ENCODE measurements at places on chromosomes 3 and 15.

GRCh38 chr3:30934208-30934550 is 39.7 kb upstream of the GADL1 start:
- no peak overlapping the region for H3K4me3 ChIP-seq
- H3K27ac ChIP-seq = no peak overlapping the region
- no peaks in the 10 kb centered on the region for H3K36me3 ChIP-seq
- peaks cover 4% of the 10 kb centered on the region for H3K4me1 ChIP-seq

GRCh38 chr3:122358703-122359032 is 24.4 kb downstream of the MIX23 start:
- no peak overlapping the region for H3K4me3 ChIP-seq
- no peaks in the 10 kb centered on the region for H3K27me3 ChIP-seq
- H3K4me1 ChIP-seq = no peaks in the 10 kb centered on the region
- H3K27ac ChIP-seq = no peak overlapping the region

DNA sequence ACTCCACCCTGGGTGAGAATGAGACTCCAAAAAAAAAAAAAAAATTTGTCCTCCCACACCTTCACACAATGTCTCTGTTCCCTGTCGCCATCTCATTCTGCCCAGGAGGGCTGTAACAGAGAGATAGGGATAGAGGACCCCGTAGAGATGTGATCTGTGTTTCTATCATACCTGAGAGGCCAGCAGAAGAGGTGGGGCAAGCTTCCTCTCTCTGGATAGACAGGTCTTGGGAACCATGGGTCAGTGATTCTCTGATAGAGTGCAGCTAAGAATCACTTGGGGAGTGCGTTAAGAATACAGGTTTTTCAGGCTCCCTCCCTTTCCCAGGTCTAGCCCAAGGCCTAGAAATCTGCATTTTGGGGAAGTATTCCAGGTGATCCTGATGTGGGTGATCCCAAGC is 8.3 kb downstream of the CA12 start:
- no peak overlapping the region for H3K27ac ChIP-seq
- DNase-seq = no peak
- peaks cover 12% of the 10 kb centered on the region for H3K4me1 ChIP-seq
- no peaks in the 10 kb centered on the region for H3K36me3 ChIP-seq
- H3K27me3 ChIP-seq = peaks cover under 1% of the 10 kb centered on the region
- H3K4me3 ChIP-seq = no peak overlapping the region

DNA sequence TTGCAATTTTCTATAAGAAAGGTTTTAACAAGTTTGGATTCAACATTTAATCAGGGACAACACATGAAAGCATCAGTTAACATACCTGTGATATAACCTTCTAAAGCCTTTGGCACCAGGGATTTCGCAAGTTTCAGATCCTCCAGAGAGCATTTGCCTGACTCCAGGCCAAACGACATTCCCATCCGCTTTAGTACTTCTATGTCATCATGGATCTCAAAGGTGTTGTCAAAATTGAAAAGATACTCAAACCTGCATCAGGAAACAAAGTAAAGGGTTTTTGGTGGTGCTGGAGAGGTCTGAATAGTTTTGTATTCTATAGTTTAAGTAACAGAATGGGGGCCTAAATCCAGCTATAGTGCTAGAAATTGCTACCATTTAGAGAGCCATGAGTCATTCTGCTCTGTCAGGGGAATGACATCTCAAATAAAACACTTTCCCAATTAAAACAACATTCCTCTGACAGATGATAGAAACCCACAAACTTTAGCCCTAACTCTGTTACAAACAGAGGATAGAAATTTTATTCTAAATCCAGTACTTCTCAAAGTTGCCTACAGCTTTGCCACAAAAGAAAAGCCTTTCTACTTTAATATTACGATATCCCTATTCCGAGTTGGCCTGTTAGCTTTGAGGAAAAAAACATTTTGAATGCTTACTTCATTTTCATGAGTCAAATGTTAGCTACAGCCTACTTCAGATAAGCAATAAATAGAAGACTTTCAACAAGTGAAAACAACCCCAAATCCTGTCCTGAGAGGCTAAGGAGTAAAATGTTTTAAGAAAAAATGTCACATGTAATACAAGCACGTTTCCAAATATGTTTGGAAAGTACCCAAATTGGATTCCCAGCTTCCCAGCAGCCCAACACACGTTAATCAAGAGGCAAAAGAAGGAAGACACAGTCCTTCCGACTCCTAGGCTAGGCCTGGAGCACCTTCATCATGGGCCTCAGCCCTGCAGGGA is 83.4 kb downstream of the ATP1B3 start:
- no peak for DNase-seq
- no peak overlapping the region for H3K27ac ChIP-seq
- no peak overlapping the region for H3K4me3 ChIP-seq

DNA sequence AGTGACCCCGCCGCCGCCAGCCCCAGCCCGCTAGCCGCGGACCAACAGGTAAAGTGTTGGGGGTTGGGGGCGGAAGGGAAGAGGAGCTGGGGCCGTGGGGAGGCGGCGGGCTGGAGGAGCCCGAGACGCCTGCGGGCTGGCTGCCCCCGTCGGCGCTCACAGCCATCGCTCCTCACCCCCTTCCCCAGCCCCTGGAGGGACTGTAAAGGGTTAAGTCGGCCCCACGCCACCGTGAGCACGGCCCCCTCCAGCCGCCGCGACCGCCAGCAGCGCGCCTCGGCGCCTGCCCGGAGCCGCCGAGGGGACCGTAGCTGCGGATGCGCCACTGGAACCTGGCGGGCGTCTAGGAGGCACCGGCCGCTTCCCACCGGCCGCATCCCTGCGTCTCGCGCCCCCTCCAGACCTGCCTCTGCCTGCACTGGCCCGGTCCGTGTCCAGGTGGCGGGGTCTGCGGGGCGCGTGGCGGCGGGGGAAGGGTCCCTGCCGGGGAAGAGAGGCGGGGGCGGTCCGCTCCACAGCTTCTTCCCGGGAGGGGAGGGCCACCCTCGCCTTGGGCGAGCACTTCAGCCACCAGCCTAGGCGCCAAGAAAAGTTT is 522 bp downstream of the MED12L start:
- peak overlapping the region; percentile 61 for H3K4me3 ChIP-seq
- no peaks in the 10 kb centered on the region for H3K36me3 ChIP-seq
- H3K4me1 ChIP-seq = peaks cover 10% of the 10 kb centered on the region
- no peak overlapping the region for H3K27ac ChIP-seq
- peak; percentile 66 for DNase-seq
- peaks cover 43% of the 10 kb centered on the region for H3K27me3 ChIP-seq

- H3K36me3 ChIP-seq = no peaks in the 10 kb centered on the region
- no peak overlapping the region for H3K4me3 ChIP-seq
- peaks cover 9% of the 10 kb centered on the region for H3K27me3 ChIP-seq
- H3K27ac ChIP-seq = no peak overlapping the region
- no peaks in the 10 kb centered on the region for H3K4me1 ChIP-seq
- DNase-seq = no peak
These were observed 33.6 kb upstream of the BNC1 start for GRCh38 chr15:83318036-83318435.

DNA sequence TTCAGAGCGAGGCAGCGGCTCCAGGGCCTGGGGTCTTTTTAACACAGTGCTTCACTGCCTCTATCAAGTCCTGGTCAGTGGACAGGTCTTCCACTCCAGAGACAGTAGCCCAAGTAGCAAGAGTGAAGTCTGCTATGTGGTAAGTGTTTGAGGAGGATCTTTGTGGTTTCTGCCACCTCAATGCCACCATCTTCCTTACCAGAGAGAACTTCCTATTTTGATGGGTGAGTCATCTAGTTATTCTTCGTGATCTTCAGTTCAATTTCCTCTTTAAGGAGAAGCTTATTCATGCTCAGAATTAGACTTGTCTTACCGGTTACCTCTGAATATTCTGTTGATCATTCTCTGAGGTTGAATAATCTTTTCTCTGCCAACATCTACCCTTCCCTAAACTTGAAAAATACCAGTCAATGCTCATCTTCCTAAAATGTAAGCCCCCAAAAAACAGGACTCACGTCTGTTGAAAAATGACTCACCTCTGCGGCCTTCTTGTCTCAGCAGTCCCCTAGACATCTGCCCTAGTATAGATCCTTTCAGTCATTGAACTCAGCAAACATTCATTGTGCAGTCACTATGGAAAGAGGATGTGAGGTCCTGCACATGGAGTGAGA is 32.2 kb upstream of the BCL6 start:
- peak overlapping the region; percentile 55 for H3K27ac ChIP-seq
- no peak overlapping the region for H3K4me3 ChIP-seq

- H3K27ac ChIP-seq = no peak overlapping the region
- no peaks in the 10 kb centered on the region for H3K36me3 ChIP-seq
- H3K4me3 ChIP-seq = no peak overlapping the region
- no peaks in the 10 kb centered on the region for H3K4me1 ChIP-seq
These were observed 66.4 kb upstream of the KBTBD8 start for GRCh38 chr3:66931699-66932098.

- H3K27me3 ChIP-seq = no peaks in the 10 kb centered on the region
- H3K4me1 ChIP-seq = no peaks in the 10 kb centered on the region
- no peaks in the 10 kb centered on the region for H3K36me3 ChIP-seq
These were observed 47.2 kb downstream of the SLITRK3 start for GRCh38 chr3:165148876-165149441.

- DNase-seq = no peak
- peaks cover 97% of the 10 kb centered on the region for H3K27me3 ChIP-seq
- H3K27ac ChIP-seq = no peak overlapping the region
- H3K36me3 ChIP-seq = no peaks in the 10 kb centered on the region
- no peak overlapping the region for H3K4me3 ChIP-seq
- peaks cover 27% of the 10 kb centered on the region for H3K4me1 ChIP-seq
These were observed 72.5 kb upstream of the POLG start for GRCh38 chr15:89406940-89407607.

- no peaks in the 10 kb centered on the region for H3K27me3 ChIP-seq
- H3K4me1 ChIP-seq = no peaks in the 10 kb centered on the region
- H3K27ac ChIP-seq = no peak overlapping the region
- no peak for DNase-seq
- H3K4me3 ChIP-seq = no peak overlapping the region
These were observed 127.5 kb upstream of the CD96 start for GRCh38 chr3:111414531-111414930.

GRCh38 chr15:77417602-77418001 is 2.3 kb downstream of the PEAK1 start:
- no peak for DNase-seq
- H3K27ac ChIP-seq = no peak overlapping the region
- peaks cover 54% of the 10 kb centered on the region for H3K4me1 ChIP-seq
- no peaks in the 10 kb centered on the region for H3K27me3 ChIP-seq

GRCh38 chr3:158452334-158452733 is 118.7 kb upstream of the MLF1 start:
- H3K36me3 ChIP-seq = no peaks in the 10 kb centered on the region
- H3K4me1 ChIP-seq = no peaks in the 10 kb centered on the region
- H3K27ac ChIP-seq = no peak overlapping the region

GRCh38 chr3:112734736-112735350 is 93.9 kb upstream of the CCDC80 start:
- no peaks in the 10 kb centered on the region for H3K4me1 ChIP-seq
- no peak for DNase-seq
- no peak overlapping the region for H3K27ac ChIP-seq
- no peaks in the 10 kb centered on the region for H3K36me3 ChIP-seq

DNA sequence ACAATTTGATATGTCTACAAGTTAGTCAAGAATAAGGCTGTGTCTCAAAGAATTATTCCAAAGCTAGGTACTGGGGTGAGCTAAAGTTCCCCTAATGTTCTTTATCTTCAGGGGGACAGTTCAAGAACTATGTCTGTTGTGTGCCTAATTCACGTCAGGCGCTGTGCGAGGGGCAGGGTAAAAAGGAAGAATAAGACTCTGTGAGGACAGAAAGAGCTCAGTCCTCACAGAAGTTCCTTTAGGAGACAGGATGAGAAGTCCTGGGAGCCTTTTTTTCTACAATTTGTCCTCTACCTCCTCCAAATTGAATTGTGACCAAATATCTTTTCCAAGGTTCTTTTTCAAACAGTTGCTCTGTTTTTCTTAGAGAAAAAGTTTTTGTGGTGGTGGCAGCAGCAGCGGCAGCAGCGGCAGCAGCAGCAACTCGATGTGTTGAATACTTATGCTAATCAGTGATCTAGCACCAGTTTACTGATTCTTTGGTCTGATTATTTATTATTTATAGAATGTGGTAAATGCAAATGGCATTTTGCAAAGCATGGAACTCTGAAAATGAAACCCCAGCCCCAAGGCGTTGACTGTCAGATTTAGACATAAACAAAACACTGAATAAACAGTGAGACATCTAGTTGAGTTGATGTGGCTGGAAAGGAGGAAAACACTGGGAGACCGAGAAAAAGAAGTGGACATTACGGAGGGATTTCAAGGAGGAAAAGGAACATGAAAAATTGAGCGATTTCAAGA is 88.6 kb downstream of the GTPBP8 start:
- no peaks in the 10 kb centered on the region for H3K27me3 ChIP-seq
- H3K4me3 ChIP-seq = no peak overlapping the region
- DNase-seq = no peak
- H3K27ac ChIP-seq = no peak overlapping the region

DNA sequence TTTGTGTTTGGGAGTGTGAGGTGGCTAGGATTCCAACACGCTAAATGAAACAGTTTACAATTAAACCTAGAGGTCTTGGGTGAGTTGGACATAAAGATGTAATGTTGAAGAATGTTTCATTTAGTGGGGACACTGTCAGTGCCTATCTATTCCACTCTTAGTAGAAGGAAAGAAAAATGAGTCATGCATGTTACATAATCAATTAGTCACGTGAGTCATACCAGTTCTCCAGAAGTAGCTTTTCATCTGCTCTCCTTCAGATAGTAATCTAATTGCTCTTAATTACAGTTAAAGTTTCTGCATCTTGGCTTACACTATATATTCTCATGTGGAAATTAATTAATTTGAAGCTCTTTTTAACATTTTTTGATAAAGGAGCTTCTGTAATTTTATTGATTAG is 115.7 kb upstream of the P2RY1 start:
- no peaks in the 10 kb centered on the region for H3K4me1 ChIP-seq
- no peak overlapping the region for H3K27ac ChIP-seq

- no peaks in the 10 kb centered on the region for H3K4me1 ChIP-seq
- peak; percentile 81 for DNase-seq
- no peaks in the 10 kb centered on the region for H3K36me3 ChIP-seq
- H3K4me3 ChIP-seq = no peak overlapping the region
- no peaks in the 10 kb centered on the region for H3K27me3 ChIP-seq
These were observed 31.0 kb downstream of the GRIP2 start for GRCh38 chr3:14508966-14509795.

GRCh38 chr3:111509308-111509707 is 32.7 kb upstream of the CD96 start:
- no peak for DNase-seq
- H3K4me3 ChIP-seq = no peak overlapping the region
- H3K27ac ChIP-seq = no peak overlapping the region
- H3K36me3 ChIP-seq = no peaks in the 10 kb centered on the region
- H3K27me3 ChIP-seq = no peaks in the 10 kb centered on the region

Measured in upper lobe of right lung (tissue), 1 donor.